ENCODE measurements at places on chromosomes 7 and 10. TPM values are rescaled to one million over a fixed set of nuclear protein-coding genes. Genes with fewer than 3 reads are reported as not detected.
A peak's percentile ranks its signal among the peaks of the same experiment; 100 is the strongest.

DNA sequence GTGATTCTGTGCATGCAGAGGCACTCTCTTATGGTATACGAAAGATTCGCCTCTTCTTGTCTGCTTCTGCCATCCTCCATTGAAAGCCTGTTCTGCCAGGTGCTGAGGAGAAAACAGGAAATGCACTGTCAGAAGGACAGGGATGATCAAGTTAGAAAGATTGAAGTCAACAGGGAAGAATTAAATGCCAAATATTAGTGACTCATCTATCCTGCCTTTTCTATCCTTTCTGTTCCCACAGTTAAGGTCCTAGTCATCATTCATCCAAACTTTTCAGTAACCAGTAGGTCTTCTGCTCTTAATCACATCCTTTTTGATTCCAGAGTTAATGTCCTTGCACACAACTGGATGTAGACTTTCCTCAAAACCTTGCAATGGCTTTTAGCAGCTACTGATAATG lies 4.8 kb upstream of the ZNF783 start:
- no peak for DNase-seq

GRCh38 chr10:11004144-11005077 lies 13.3 kb upstream of the CELF2 start:
- peak; percentile 88 for DNase-seq

DNA sequence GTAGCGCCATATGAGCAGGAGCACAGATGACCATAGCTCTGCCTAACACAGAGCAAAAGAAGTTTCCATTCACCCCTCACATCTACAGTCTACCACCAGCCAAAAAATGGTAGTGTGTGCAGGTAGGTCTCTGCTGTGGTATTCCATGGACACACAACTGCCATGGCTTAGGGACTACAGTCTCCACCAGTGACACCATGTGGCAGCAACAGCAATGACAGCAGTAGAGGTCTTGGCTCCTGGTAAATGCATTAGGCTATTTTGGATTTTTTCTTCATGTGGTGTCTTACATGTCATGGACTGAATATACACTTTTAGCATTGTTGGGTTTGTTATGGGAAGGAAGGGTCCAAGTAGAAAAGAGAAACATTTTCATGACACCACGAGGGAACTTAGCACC lies 70.1 kb upstream of the CABCOCO1 start:
- peak; percentile 10 for DNase-seq

GRCh38 chr10:117096599-117097201 lies 41.4 kb downstream of the VAX1 start:
- no peak for DNase-seq

DNA sequence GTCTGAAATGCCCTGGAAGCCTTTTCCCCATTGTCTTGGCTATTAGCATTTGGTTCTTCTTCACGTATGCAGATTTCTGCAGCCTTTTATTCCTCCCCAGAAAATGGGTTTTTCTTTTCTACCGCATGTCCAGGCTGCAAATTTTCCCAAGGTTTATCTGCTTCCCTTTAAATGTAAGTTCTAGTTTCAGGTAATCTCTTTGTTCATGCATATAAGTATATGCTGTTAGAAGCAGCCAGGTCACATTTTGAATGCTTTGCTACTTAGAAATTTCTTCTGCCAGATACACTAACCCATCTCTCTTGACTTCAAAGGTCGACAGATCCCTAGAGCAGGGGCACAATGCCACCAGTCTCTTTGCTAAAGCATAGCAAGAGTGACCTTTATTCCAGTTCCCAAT lies 12.3 kb downstream of the THAP5 start:
- no peak for DNase-seq

DNA sequence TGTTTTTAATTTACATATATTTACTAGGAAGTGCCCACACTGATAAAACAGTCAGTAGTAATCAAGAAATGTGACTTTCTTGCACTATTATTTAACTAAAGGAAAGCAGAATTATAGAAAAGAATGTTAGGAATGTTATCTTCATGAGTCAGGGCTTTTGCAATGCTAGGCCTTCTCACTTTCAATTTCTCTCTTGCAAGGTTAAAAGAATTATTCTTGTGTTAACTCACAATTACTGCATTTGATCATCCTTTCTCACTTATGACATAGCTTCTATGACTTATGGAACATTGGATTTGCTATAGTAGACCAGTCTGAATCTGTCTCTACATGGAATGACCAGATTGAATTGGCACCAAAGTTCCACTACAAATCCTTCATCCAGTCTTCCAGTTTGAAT lies 192.4 kb downstream of the SDK1 start:
- DNase-seq, result no peak

GRCh38 chr10:35874311-35875015 lies 232.4 kb upstream of the FZD8 start:
- DNase-seq, result no peak

DNA sequence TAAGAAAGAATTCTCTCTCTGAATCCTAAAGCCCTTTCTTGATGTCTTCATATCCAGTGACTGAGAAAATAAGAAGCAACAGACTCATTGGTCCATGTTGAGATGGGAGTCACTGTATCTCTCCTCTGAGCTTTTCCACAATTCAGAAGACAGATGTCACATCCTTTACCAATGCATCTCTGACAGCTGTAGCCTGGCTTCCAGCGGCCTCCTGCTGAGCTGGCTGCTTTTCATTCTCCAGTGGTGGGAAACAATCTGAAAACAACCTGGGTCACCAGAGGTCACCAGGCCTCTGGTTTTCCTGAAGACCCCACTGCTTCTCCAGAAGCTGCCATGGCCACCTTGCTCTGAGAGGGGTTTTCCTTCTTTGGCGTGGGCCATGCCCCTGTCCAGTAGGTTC lies 18.3 kb upstream of the RPA3 start:
- no peak for DNase-seq

GRCh38 chr7:134813663-134814396 lies 34.4 kb downstream of the CALD1 start:
- no peak for DNase-seq

DNA sequence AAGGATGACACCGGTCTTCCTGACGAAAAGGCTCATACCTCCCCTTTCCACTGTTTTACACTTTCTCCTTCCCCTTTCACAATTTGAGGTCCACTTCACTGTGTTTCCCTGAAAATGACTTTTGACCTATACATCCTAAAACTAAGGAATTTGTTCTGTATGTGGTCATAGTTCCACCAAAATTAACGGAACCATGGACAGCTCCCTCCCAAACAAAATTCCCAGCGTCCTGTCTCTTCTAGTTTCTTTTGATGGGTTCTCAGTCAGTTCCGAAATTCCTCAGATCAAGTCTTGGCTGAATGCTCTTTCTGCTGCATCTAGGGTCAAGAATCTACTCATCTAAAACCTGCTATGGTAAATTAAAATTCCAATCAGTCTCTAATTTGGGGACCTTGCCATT lies 1191.9 kb downstream of the CNTNAP2 start:
- no peak for DNase-seq

- DNase-seq, result peak; percentile 10
Measured at GRCh38 chr10:15558136-15558535, 161.6 kb downstream of the ITGA8 start.

DNA sequence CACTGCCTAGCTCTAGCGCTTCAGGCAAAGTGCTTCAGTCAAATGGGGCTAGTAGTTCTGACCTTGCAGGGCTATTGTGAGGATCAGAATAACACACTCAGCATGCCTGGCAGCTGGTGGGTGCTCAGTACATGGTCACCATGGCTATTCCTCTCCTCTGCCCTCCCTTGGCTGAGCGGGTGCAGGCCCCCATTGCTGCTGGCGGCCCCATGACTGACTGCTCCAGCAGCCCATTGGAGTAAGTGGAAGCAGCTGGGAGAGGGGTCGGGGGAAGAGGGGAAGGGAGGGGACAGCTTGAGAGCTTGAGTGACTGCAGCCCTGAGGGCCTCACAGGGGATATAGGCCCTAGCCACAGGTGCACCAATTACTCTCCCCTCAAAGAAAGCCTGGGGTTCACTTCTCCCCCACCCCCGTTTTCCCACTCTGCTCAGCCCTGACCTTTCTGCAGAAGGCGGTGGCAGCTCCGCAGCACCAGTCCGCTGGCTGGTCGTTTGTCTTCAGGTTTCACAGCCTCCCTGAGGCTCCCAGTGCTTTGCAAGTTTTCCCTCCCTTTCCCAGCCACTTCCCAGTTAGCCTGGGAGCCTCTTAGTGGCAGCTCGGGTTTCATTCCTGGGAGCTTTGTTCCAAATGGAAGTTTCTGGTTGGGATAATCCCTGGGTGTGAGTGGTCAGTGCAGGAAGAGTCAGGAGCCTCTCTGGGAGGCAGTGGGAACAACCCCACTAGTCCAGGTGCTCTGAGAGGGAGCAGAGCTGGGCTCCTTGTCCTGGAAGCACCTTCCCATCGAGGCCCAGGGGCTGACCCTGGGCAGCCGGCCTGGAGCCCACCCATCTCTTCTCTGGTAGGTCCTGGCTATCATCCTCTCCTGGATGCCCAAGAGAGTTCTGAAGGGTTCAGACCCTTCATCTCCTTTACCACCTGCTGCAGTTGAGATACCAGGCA lies 16.3 kb downstream of the FGF8 start:
- DNase-seq, result no peak

DNA sequence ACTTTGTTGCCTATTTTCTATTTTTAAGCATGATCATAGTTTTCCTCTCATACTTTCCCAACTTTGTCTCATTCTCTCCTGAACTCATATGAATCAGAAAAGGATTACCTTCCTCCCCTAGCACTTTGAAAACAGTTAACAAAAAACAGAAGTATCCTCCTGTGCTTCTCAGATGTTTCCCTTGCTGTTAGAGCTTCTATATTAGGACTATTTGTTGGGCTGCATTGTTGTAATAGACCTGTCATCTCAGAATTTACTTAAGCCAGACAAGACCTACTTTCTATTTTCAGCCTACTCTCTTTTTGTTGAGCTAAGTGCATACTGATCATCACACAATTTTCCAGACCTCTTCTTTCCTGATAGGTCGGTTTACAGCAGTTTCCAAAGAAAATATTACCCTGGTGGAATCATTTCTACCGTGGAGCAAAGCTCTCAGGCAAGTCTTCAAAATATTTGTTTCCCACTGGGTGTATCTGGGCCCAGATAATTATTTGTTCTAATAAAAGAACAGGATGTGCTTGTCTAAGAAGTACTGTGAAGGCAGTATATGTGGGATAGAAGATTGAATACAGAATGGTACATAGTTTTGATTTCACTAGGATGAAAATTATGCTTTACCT lies 411.9 kb upstream of the KLF6 start:
- no peak for DNase-seq

NRBF2 gene
- 46.0 TPM for total RNA-seq

LEP gene
- not detected for total RNA-seq

VWDE gene
- 0.37 TPM for total RNA-seq

GRID2IP gene
- not detected for total RNA-seq
